ENCODE measurements at places on chromosomes 12 and 14. TPM values are rescaled to one million over a fixed set of nuclear protein-coding genes. Genes with fewer than 3 reads are reported as not detected.

VWF gene
- total RNA-seq, result 306 TPM

DNA sequence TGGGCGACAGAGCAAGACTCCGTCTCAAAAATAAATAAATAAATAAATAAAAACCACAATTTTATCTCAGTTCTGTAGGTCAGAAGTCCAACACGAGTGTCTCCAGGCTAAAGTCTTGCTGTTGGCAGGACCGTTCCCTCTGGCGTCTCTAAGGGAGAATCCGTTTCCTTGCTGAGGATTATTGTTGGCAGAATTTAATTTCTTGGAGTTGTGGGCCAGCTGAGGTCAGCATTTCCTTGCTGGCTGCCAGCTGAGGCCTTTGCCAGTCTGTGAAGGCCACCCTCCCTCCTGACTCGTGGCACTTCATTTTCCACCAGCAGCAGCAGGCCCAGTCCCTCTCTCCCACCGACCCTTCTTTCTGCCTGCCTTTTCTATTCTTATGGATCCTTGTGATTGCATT lies 17.2 kb downstream of the PSMC1 start:
- DNase-seq, result no peak
- H3K27ac ChIP-seq, result no peak overlapping the region
- H3K27me3 ChIP-seq, result no peaks in the 10 kb centered on the region
- peaks cover 24% of the 10 kb centered on the region for H3K36me3 ChIP-seq

- H3K27me3 ChIP-seq, result no peaks in the 10 kb centered on the region
- H3K4me1 ChIP-seq, result peaks cover 8% of the 10 kb centered on the region
- H3K27ac ChIP-seq, result peak overlapping the region; percentile 77
Observed at GRCh38 chr12:30823156-30823699, 68.5 kb upstream of the CAPRIN2 start.

AQP2 gene
- not detected for total RNA-seq

GRCh38 chr12:110581931-110582275 lies 1.2 kb downstream of the PPTC7 start:
- peak overlapping the region; percentile 96 for H3K27ac ChIP-seq
- no peaks in the 10 kb centered on the region for H3K27me3 ChIP-seq
- H3K4me3 ChIP-seq, result peak overlapping the region; percentile 85
- no peaks in the 10 kb centered on the region for H3K36me3 ChIP-seq
- DNase-seq, result no peak
- H3K4me1 ChIP-seq, result peaks cover 82% of the 10 kb centered on the region

DNA sequence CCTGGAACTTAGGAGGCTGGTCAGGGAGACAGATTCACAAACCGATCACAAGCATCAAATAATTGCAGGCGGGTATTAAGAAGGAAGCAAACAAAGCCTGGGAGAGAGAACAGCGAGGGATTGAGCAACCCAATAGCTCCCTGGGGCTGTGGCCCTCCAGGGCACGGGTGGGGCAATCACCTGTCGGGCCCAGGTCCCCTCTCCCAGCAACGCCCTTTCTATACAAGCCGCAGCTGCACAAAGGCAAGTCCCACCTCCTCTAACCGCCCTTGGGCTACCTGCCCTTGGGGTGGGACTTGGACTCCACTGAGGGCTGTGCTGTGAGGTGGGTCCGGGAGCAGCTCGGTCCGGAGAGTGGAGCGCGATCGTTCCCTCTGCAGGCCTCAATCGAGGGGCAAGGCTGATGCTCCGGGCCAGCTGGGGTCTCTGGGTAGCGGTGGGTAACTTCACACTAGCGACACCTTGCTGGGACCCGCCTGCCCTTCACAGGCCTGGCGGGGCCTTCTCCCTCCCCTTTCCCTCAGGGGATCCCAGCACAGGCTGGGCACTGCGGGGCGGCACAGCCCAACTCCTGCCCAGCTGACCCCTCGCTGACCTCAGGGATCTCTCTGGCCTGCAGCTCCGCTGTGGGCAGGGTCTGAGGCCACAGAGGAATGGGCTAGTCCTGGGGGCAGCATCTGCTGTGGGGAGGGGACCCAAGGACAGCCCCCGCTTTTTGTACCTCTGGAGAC lies 8.0 kb downstream of the PHB2 start:
- H3K4me1 ChIP-seq, result peaks cover 54% of the 10 kb centered on the region
- peak overlapping the region; percentile 89 for H3K27ac ChIP-seq

DNA sequence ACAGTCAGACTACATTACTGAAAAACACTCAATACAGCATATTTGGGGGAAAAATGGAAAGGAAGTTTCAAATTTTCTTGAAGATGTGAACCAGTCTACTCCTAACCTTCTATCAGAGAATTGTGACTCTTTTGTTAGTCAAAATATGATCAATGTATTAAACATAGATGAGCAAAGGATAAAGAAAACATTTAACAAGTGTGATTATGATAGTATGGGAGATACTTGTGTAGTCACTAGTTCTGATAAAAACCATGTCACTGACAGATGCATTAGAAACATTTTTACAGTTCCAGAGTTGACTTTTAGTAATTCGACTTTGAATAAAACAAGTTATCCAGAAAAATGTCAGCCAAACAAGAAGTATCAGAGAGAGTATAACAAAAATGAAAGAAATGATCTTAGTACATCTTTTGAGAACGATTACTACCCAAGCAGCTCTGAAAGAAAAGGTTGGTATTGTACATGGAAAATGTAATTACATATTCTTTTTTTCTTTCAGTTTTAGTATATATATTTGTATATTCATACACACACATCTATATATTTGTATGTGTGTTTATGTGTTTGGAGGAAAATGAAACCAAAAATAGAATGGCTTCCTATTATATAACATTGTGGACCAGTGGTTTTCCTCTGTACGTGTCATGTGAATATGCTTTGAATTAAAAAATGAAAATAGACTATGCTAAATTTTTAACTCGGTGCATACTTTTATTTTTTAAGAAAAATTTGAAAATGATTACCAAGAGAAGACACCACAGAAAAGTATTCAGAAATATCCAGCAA lies 63.3 kb upstream of the ABCD2 start:
- DNase-seq, result no peak
- no peaks in the 10 kb centered on the region for H3K27me3 ChIP-seq
- no peak overlapping the region for H3K4me3 ChIP-seq
- H3K36me3 ChIP-seq, result no peaks in the 10 kb centered on the region
- no peaks in the 10 kb centered on the region for H3K4me1 ChIP-seq

SLCO1A2 gene
- total RNA-seq, result 2.3 TPM

PRB2 gene
- total RNA-seq, result not detected

SDR9C7 gene
- total RNA-seq, result not detected

DNA sequence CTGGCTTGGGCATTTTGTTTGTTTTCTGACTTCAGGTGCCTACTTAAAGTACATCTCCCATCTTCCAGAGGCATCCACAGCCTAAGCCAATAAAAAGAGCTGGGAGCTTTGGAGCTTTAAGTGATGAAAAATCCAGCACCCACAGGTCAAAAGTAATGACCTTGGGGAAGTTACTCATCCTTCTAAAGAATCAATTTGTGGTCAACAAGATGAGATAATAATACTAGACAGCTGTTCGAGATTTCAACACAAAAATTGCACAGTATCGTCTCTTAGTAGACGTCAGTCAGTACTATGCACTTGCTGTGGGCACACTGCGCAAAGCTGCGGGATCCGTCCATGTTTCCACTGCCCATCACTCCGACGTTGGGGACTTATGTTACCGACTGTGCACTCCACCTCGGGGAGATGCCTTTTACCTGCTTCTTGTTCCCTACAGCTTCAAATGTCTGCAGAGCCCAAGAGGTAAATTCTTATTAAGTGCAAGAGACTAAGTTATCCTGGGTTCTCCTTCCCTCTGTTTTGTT lies 1.3 kb downstream of the ST8SIA1 start:
- H3K27ac ChIP-seq, result peak overlapping the region; percentile 78
- H3K4me1 ChIP-seq, result peaks cover 18% of the 10 kb centered on the region
- H3K36me3 ChIP-seq, result no peaks in the 10 kb centered on the region
- peak overlapping the region; percentile 60 for H3K4me3 ChIP-seq
- no peak for DNase-seq

GSKIP gene
- 19.6 TPM for total RNA-seq

GRCh38 chr12:30794591-30795409 lies 40.0 kb upstream of the CAPRIN2 start:
- peak overlapping the region; percentile 66 for H3K4me3 ChIP-seq
- H3K27me3 ChIP-seq, result peaks cover 7% of the 10 kb centered on the region
- DNase-seq, result no peak
- H3K4me1 ChIP-seq, result peaks cover 20% of the 10 kb centered on the region

DNA sequence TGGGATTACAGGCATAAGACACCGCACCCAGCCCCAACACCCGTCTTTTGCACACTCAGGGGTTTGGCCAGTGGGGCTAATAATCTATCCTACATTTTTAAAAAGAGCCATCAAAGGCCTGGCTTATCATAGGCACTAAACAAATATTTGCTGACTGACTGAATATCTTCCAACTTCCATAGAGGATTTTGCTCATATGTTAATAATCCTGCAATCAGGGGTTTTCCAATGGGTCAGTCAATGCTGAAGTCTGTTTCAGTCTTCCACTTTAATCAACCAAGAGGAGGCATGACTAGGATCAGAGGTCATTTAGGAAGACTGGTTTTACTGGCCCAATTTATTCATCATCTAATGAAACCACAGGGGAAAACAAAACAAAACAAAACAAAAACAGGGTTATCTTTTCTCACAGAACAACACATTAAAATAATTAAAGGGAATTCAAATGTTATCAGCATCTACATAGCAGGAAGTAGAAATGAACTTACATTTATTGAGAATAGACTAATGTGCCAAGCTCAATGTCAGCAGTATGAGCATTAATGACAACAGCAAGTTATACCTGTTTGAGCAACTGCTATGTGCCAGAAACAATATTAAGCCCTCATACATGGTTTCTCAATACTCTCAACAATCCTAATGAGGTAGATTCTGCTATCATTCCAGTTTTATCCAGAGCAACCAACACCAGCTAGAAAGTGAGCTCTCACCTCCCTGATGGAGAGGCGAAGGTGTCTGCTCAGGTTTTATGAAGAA lies 372.2 kb downstream of the EGLN3 start:
- H3K36me3 ChIP-seq, result no peaks in the 10 kb centered on the region
- H3K27ac ChIP-seq, result no peak overlapping the region
- H3K27me3 ChIP-seq, result no peaks in the 10 kb centered on the region
- H3K4me3 ChIP-seq, result no peak overlapping the region
- no peaks in the 10 kb centered on the region for H3K4me1 ChIP-seq

SLC39A5 gene
- 1.2 TPM for total RNA-seq

DNA sequence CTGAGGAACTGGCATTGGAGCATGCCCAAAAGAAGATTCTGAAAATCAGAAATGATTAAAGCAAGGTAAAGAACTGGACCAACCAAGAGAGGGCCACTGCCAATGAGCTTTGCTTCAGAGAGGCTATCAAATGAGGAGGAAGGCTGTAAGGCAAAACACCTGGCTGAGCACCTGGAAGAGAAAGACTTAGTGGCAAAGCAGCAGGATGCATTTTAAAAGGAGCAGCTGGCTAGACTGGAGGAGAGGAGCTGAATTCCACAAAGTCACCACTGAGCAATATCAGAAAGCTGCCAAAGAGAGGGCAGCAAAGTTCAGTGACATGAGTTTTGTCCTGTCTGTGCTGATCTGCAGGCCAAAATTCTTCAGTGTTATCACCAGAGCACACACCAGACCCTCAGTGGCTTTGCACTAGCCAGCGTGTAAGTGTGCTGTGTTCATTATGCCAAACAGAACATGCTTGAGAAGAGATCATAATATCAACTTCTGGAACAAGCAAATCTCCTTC lies 338.7 kb downstream of the TRHDE start:
- no peak overlapping the region for H3K27ac ChIP-seq
- DNase-seq, result no peak
- no peaks in the 10 kb centered on the region for H3K36me3 ChIP-seq
- no peaks in the 10 kb centered on the region for H3K27me3 ChIP-seq

DNA sequence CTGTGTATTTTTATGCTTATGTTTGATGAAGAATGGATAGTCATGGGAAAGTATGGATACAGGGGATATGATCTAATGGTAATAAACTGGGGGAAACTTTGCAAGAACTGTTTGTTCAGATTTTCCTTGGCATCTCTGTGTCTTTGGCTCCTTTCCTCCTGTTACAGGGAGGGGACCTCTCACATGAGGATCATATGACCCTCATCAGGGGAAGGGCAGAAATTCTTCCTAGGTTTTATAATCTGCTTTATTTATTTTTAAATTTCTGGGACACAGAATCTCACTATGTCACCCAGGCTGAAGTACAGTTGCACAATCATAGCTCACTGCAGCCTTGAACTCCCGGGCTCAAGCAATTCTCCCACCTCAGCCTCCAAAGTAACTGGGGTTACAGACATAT lies 526.5 kb downstream of the CCER1 start:
- no peak overlapping the region for H3K27ac ChIP-seq
- no peak for DNase-seq
- no peaks in the 10 kb centered on the region for H3K27me3 ChIP-seq
- no peaks in the 10 kb centered on the region for H3K36me3 ChIP-seq

LMNTD1 gene
- total RNA-seq, result 5.8 TPM

DNA sequence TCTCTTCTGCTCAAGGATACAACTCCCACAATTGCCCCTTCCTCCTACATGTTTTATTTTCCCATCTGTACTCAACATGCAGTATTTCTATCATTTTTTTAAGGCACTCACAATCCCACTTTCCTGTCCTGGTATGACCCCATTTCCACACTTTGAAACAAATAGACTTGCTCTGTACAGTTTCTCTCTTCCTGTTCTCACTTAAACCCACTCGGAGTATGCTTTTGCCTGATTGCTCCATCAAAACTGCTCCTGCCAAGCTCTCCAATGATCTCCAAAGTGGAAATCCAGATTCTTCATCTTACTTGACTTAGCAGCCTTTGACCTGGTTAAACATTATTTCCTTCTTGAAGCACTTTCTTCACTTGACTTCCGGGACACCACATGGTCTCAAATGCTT lies 384.5 kb downstream of the SEC23A start:
- no peak overlapping the region for H3K27ac ChIP-seq
- no peaks in the 10 kb centered on the region for H3K27me3 ChIP-seq
- no peak for DNase-seq

- H3K4me1 ChIP-seq, result no peaks in the 10 kb centered on the region
- H3K36me3 ChIP-seq, result peaks cover 5% of the 10 kb centered on the region
- no peak overlapping the region for H3K27ac ChIP-seq
- DNase-seq, result no peak
Observed at GRCh38 chr12:49580572-49581535, 12.9 kb upstream of the MCRS1 start.

GRCh38 chr12:2320841-2321240 lies 268.1 kb downstream of the CACNA1C start:
- no peak overlapping the region for H3K27ac ChIP-seq
- H3K36me3 ChIP-seq, result no peaks in the 10 kb centered on the region
- H3K4me1 ChIP-seq, result peaks cover 18% of the 10 kb centered on the region
- no peaks in the 10 kb centered on the region for H3K27me3 ChIP-seq

KCNC2 gene
- total RNA-seq, result not detected

DNAI7 gene
- total RNA-seq, result 5.9 TPM

- H3K4me1 ChIP-seq, result no peaks in the 10 kb centered on the region
- H3K36me3 ChIP-seq, result peaks cover 88% of the 10 kb centered on the region
- no peak for DNase-seq
- H3K4me3 ChIP-seq, result no peak overlapping the region
- H3K27me3 ChIP-seq, result no peaks in the 10 kb centered on the region
- no peak overlapping the region for H3K27ac ChIP-seq
Observed at GRCh38 chr12:48092611-48093010, 13.3 kb downstream of the SENP1 start.

DNA sequence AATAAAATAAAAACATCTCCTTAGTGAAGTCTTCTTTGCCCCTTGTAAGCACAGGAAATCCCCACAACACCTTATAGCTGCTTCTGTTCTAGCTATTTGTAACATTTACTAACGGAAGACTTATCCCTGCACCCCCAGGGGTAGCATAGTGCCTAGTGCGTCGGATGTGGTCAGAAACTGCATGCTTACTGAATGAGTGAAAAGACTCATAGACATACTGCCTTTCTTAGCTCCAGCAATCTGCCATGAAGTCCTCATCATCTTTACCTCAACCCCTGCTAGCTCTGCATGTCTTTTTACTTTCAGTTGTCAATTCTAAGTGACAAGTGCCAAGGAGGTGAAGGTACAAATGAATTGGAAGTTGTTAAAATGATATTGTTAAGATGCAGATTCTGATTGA lies 12.9 kb downstream of the RIOX1 start:
- no peak overlapping the region for H3K4me3 ChIP-seq
- H3K4me1 ChIP-seq, result no peaks in the 10 kb centered on the region
- H3K27me3 ChIP-seq, result no peaks in the 10 kb centered on the region

RERGL gene
- 0.91 TPM for total RNA-seq

Measured in upper lobe of left lung (tissue), 6 donors.